Right cardiac atrium (tissue), 5 donors: ENCODE measurements at places on chromosomes 1 and 21. TPM values are rescaled to one million over a fixed set of nuclear protein-coding genes. Genes with fewer than 3 reads are reported as not detected.

GRCh38 chr1:32767156-32767555 lies 50.0 kb downstream of the YARS1 start:
- no peak for DNase-seq

DNA sequence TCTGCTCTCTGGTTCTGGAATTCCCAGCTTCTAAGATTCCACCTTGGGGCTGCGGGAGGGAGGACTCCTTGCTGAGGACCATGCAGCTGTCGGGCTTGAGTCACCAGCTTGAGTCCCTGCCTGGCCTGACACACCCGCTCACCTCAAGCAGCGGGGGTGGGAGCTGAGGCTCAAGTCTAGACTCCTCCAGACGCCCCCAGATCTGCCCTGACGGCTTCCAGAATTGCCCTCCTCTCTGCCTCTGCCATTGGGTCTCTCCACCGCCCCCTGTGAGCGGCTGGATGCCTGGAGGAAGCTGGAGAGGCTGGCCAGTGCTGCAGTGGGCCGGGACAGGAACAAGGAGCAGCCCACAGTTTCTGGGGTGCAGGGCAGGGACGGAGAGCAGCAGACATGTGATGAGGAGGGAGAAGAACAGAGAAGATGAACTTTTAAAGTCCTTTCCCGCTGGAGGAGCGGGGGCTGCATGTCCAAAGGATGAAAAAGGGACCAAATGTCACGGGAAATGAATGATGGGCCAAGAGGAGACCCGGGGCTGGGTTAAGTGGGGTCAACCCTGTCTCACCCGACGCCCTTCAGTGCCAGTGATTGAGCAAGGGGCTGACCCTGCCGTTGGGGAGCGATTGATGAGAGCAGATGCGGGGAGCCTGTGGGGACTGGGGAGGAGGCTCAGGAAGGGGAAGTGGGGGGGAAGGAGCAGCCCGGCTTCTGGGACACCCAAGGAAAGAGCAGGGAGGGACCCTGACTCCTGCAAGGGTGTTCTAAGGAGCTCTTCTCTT lies 13.5 kb downstream of the CRABP2 start:
- peak; percentile 43 for DNase-seq

DNA sequence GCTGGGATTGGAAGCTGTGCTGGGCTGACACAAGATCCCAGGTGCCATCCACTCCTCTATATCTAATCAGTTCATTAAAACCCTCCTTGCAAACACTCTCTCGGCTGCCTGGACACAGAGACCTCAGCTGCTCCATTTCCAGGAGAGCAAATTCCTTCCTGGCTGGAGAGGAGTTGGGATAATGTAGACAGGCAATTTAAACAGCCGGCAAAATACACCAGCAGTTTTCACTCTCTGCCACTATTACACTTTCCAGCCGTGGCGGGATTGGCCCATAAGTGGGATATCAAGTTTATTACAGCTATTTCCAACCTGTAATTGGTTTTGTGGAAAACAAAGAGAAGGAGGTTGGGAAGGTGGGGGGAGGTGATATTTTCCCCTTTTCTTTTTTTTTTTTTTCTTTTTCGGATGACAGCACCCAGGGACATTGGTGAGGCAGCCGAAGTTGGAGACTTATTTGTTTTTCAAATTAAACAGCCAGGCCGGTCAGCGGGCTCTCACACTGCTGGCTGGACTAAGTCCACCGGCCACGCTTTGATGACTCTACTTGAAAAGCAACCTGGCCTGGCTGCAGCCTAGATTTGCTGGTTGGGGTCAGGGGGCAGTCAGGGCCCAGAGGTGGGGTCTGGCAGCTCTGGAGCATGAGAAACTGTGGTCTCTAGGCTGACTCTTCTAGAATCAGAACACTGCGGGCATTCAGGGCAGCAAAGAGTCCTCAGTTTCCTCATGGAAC lies 177.4 kb downstream of the IGSF21 start:
- no peak for DNase-seq

Gene DCDC2B
- total RNA-seq, result not detected

GRCh38 chr1:182301467-182302198 lies 90.0 kb downstream of the GLUL start:
- DNase-seq, result peak; percentile 64

DNA sequence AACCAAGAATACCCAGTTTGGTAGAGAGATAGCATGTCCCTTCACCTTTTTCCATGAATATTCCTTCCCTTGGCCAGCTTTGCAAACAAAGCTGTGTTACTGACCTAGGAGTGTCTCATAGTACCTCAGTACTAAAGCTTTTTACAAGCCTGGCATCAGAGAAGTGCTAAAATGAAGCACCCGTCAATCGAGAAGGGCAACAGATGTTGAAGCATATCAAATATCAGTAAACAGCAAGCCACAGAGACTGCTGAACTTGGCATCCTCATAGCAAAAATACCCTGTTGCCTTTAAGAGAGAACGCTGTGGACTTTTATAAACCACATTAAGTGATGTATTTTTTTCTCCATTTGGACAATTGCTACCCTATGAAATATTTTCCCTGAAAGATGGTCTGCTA lies 128.6 kb upstream of the HOOK1 start:
- DNase-seq, result no peak

DNA sequence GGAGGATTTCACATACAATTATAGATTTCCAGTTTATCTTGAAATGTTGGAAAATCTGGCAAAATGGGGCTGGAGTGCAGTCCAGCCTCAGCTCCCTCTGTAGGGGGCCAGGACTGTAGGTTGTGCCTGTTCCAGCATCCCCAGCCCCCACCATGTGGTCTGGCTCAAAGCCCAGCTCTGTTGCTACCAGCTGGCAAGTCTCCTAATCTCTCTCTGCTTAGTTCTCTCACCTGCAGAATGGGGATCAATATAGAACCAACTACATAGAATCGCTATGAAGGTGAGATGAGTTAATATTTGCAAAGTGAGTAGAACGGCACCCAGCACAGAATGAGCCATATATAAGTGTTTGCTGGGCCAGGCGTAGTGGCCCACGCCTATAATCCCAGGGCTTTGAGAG lies 50.0 kb upstream of the TARDBP start:
- no peak for DNase-seq

Gene MLLT11
- 8.1 TPM for total RNA-seq

DNA sequence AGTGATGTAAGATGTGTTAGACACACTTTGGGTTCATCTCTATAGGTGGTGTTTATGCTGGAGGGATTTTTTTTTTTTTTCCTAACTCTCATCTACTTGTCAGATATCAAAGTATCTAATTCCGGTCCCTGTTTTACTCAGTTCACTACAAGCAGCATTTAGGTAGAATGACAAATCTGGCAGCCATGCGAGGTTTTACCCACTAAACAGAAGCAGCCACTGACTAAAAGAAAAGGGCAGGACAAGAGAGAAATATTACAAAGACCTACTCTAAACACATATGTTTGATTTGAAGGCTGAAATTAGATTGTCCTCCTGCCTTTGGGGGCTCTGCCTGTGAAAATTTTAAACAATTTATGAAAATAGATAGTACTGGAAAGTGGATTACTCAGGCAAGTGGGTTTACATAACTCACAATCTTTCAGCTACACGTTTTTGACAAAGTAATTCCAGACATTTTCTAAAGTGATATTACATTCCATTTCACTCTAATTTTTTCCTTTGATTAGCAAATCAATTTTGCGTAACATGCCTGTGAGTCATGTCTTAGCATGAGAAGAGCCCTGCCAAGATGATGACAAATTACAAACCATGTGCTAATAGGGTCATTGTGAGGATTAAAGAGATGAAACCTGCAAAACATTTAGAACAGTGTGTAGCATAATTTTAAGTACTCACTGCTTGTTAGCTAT lies 172.6 kb downstream of the PLA2G4A start:
- DNase-seq, result no peak

DNA sequence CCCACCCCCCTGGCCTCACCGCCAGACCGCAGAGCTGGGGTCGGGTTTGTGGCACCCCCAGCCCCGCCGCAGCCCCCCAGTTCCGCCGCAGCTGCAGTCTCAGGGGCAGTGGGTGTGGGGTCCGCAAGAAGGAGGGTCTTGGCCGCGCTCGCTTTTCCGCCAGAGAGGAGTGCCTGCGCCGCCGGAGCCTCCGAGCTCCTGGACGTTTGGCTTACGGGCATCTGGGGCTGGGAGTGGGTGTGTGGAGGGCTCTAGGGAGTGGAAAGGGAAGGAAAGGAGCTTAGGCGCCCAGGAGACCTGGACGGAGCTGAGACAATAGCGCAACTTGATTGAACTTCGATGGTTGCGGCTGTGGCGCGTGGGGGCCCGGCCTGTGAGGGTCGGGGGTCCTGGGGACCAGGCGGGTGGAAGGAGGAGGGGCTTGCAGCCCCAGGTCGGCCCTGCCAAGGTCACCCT lies 88.8 kb upstream of the IPO9 start:
- peak; percentile 57 for DNase-seq

Gene OR6K3
- not detected for total RNA-seq

DNA sequence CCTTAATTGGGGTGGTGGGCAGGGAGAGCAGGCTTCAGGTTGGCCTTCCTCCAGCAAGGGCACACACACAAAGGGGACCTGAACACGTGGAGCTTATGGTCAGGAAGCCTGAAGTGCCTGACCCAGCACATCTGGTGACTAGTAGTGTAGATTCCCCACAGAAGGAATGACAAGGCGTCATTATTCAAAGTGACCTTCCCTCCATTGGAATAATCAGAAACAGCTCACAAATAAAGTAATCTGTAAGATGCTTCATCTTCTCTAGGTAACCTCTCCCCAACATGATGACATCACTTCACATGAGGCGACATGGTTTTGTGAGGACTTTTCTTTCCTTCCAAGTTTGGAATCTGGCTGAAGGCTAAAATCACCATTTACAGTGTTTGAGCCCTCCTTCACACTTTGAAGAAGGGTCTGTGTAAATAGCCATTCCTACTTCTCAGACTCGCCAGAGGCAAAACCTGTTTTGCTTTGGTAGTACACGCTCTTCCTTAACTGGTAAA lies 32.8 kb upstream of the ERG start:
- DNase-seq, result no peak

DNA sequence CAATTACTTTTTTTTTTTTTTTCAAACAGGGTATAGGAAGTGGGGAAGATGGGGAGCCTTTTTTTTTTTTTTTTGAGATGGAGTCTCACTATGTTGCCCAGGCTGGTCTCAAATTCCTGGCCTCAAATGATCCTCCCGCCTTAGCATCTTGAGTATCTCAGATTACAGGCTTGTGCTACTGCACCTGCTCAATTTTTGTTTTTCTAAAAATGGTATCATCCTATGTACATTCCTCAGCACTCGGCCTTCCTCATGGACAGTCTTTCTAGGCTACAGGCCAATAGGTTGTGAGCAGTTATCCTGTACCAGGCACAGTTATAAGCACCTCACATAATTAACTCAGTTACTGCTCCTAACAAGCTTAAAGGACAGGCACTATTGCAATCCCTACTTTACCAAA lies 132.1 kb upstream of the EDN2 start:
- no peak for DNase-seq
